ENCODE measurements at places on chromosomes 16 and 17.

DNA sequence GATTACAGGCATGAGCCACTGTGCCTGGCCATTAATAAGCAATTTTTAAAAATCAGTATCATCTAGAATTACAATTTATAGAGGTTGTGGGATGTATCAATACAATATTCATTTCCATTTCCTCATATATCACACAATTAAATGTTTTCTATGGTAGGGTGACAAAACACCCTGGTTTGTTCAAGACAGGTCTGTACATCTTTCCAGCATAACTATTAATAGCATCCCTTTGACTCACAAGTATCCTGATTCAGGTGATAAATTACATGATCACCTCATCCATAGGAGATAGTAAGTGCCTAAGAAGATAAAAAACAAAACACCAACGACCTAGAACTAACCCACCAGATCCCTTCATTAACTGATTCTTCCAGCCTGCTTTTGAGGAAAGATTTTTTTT, 13.1 kb downstream of the COIL start:
- no peak for DNase-seq

- no peak for DNase-seq
Observed at GRCh38 chr17:33152783-33153182, 140.3 kb downstream of the ASIC2 start.

GRCh38 chr17:36936455-36937000, 747 bp upstream of the LHX1 start:
- no peak for DNase-seq

- DNase-seq: no peak
Observed at GRCh38 chr17:27522028-27522635, 65.9 kb downstream of the KSR1 start.
